ENCODE measurements at places on chromosomes 5 and 9.

DNA sequence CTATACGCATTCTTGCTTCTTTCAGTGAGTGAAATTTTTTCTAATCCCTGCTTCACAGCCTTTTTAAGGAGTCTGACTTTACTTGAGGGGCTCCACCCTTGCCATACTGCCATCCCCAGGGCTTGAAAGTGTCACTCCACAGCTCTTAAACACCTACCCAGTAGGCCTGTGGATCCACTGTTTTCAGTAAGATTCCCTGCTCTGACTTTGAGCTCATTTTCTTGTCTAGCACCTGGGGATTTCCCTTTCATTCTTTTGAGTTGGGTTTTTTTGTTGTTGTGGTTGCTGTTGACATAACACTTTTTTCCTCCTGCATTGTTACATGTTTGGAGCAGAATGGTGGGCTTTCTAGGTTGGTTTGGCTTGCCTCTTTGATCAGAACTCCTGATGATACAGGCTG is 23.6 kb downstream of the SREK1IP1 start:
- DNase-seq = no peak

DNA sequence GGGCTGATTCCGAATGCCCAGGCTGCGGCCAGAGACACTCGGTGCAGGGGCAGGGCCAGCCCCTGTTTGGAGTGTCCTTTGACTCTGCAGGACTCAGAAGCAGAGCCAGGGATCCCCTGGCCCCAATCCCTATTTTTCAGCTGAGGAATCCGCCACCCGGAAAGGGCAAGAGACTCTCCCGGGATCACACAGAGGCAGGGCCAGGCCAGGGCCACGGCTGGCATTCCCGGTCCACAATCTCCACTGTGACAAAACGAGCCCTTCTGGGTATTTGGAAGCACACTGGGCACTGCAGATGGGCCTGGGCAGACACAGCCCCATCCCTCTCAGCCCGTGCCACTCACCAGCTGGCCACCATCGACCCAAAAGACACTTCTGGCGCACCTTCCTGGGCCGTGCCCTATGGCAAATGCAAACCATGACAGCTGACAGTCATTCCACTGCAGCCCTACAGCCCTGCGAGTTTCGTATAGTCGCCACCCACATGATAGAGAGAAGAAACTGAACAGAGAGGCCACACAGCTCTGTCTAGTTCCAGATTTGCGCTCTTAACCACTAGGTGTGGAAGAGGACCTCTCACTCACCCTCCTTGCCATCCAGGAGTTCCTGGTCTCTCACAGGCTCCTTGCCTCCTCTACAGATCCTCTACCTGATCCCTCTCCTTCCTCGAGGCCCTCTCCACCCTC is 13.3 kb downstream of the NR5A1 start:
- DNase-seq = no peak

- DNase-seq = no peak
These were observed 285.7 kb downstream of the DNAH5 start for GRCh38 chr5:13658761-13659160.

- no peak for DNase-seq
These were observed 7.2 kb upstream of the MYORG start for GRCh38 chr9:34383904-34384303.

- peak; percentile 40 for DNase-seq
These were observed 3.1 kb upstream of the DOCK8 start for GRCh38 chr9:211557-211956.

DNA sequence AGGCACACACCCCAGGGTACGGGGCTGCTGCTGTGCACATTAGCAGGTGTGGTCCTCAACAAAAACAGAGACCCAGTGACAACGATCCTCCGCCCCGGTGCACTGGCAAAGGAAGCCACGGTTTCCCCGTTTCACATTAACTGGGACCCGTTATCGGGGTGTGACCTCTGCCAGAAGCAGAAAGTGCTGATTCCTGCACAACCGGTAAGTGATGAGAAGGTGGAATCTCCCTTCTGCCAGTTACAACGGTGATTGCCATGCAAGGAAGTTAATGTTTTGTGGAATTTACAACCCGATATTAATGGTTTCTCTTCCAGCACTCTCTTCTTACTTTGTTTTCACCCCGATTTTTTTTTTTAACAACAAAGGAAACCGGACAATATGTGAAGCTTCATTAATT is 294.9 kb upstream of the IRX1 start:
- no peak for DNase-seq

DNA sequence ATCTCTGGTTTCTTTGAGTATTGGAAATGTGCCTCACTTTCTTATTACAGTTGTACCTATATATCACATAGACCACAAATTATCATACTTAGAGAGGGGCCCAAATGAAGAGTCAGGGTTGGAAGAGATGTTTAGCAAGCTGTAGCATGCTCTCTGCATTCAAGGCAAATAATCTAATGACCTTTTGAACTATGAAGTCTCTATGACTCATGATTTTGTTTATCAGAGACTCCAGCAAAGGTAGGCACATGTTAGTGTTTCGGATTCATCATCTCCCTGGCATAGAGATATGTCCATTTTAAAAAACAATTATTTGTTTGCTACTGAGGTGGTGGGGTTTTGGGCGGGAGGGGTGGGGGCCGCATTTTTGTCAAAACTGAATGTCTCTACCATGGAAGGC is 2000.1 kb downstream of the EFNA5 start:
- DNase-seq = no peak

GRCh38 chr5:124395926-124396325 is 350.5 kb downstream of the ZNF608 start:
- no peak for DNase-seq

GRCh38 chr9:85321561-85321960 is 420.2 kb downstream of the AGTPBP1 start:
- DNase-seq = no peak

DNA sequence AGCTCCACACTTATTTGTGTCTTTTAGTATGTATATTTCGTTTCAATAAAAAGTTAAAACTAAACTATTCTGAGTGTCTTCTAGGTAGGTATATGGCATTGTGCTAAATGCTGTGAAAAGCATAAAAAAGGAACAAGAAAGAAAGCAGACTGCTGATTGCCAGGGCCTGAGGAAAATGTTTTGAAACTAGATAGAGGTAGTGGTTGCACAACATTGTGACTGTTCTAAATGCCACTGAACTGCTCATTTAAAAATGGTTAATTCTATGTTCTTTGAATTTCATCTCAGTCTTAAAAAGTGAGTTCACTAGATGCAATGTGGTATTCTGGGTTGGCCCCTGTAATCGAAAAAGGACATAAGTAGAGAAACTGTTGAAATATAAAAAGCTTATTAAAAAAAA is 2.6 kb upstream of the ALAD start:
- no peak for DNase-seq

DNA sequence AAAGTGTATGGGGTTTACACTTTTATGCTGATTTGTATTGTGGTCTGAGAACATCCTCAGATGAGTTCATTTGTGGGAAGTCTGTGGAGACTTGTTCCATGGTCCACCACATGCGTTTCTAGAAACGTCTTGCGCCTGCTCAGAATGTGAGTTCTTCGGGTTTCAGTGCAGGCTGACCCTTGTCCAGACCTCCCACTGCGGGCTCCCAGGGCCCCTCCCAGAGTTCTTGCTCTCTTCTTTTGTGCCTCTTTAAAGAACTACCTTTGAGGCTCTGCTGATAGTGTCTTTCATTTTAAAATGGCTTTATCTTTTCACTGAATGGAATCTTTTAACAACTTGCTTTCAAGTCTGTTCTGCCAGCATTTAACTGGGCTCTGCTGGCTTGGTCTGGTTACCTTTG is 17.6 kb downstream of the NDUFS6 start:
- DNase-seq = no peak

DNA sequence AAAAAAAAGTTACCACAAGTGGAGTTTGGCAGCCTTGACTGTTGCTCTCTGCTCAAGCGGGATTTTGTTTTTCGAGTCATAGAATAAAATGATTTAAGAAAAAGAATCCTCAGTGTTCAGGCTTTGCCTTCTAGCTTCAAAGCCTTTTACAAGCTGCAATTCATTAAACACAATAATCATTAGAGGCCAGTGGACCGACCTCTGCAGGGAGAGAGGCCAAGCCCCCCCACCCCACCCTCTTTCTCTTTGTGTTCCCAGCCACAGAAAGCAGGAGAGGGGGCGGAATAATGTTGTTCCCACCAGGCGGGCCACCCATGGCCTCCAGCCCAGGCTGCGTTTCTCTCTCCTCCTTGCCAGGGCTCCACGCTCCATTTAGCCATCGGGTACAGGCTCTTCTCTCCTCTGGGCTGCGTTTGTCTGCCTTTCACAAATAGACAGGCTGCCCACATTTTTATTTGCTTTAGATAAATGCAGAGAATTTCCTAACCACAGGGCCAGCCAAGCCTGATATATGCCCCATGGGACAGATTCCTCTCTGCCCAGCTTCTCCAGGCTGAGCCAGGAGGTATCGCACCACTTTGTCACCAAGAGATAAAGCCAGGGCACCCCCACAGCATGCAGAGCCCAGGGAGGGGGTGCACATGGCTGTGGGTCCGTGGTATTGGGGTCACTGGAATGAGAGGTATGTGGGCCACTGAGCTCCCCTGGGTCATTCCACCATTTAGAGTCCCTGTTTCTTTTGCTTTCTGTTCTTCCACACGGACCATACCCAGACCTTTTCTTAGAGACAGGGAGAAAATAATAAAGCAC is 318.8 kb downstream of the PIK3R1 start:
- no peak for DNase-seq

- no peak for DNase-seq
These were observed 2.6 kb upstream of the CCDC187 start for GRCh38 chr9:136306211-136307208.

DNA sequence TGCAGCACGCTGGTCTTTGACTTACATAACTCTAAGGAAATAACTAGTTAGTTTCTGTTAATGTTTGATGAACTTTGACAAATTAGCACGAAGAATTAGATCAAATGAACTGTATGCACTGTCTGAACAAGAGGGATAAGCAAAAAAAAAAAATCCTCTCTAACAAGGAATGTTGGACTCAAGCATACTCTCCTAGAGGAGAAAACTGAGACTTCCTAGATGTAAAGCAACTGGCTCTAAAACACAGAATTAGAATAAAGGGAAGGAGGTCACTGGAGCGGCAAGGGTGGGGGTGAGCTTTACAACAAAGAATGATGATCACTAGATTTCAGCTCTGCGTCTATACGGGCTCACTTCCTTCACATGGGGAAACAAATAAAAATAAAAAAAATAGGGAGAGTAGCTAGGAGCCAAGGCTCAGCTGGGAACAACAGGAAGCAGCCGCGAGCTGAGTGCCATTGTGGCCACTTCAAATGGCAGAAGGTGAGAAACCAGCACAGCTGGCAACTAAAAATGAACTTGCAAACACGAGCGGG is 48.7 kb upstream of the CEMIP2 start:
- no peak for DNase-seq

GRCh38 chr5:90598293-90598692 is 39.7 kb downstream of the ADGRV1 start:
- DNase-seq = no peak

- DNase-seq = no peak
These were observed 3.5 kb upstream of the PHYHD1 start for GRCh38 chr9:128917151-128917849.

DNA sequence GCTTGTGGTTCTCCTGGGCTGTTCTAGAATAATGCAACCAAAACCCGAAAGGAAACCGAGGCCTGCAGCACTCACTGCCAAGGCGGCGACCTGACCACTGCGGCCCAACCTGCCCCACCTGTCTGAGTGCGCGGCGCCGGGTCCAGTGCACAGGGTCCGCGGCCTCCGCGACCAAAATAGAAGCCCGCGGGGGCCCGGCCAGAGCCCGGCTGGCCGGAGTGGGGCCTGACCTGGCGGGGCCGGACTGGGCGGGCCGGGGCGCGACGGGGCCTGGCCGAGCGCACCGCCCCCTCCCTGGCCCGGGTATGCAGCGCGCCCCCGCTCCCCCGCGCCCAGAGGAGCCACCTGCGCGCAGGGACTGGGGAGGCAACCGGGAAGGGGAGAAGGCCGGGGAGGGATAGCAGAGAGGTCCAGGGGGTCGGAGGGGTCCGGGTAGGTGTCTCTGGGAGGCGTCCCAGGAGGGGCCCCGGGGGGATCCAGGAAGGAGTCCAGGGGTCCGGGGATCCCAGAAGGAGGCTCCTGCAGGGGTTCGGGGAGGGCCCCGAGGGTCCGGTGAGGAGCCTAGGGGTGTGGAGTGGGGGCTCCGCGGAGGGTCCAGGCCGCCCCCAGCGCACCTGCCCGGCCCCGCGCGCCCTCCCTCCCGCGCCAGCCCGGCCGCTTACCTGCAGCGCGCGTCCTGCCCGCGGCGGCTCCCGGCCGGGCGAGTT is 503 bp downstream of the SEMA4D start:
- peak; percentile 85 for DNase-seq

- no peak for DNase-seq
These were observed 9.8 kb upstream of the CTSL start for GRCh38 chr9:87716141-87716540.

GRCh38 chr5:167565189-167565954 is 726.1 kb upstream of the WWC1 start:
- no peak for DNase-seq

- DNase-seq = peak; percentile 84
These were observed 18.5 kb upstream of the ERMP1 start for GRCh38 chr9:5851445-5851844.

GRCh38 chr5:33843579-33843978 is 48.2 kb downstream of the ADAMTS12 start:
- DNase-seq = no peak

- no peak for DNase-seq
These were observed 13.7 kb upstream of the ARAP3 start for GRCh38 chr5:141695627-141696215.

- DNase-seq = no peak
These were observed 14.5 kb downstream of the NTNG2 start for GRCh38 chr9:132176338-132176737.

- DNase-seq = no peak
These were observed 106.6 kb upstream of the TBCA start for GRCh38 chr5:77882670-77883257.

Measured in activated CD4-positive, alpha-beta T cell treated with anti-CD3 and anti-CD28 coated beads, Interleukin-2, amount 10 ng/mL, durations not matched to agents 24 days and 14 days (primary cell).